HAP-1 (cell line): ENCODE measurements at places on chromosomes 6 and 20.

- no peak for DNase-seq
Observed at GRCh38 chr6:106180208-106180607, 94.1 kb downstream of the PRDM1 start.

DNA sequence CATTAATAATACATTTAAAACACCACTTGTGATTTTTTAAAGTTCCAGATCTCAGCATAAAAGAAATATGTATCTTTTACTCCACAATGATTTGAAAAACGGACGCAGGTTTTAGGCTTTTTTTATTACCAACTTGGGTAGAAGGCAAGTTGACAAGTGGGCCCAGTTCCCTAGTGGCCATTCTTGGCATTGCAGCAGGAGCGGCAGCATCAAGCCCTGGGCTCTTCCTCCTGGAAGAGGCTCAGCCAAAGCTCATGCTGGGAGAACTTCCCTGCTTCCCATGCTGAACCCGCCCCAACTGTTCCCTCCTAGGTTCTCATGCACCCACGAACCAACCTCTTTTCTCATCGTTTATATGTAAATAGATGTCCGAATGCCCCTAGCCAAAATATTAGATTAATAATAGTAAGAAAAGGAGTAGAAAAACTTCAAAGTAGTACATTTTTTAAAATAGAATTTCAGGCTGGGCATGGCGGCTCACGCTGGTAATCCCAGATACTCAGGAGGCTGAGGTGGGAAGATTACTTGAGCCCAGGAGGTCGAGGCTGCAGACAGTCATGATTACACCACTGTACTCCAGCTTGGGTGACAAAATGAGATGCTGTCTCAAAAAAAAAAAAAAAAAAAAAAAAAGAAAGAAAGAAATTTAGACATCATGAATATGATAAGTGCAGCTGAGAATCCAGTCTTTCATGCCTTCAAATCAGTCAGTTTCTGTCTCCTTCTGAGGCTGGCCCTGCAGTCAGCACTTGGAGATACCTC is 18.2 kb upstream of the MYB start:
- peak; percentile 89 for DNase-seq

DNA sequence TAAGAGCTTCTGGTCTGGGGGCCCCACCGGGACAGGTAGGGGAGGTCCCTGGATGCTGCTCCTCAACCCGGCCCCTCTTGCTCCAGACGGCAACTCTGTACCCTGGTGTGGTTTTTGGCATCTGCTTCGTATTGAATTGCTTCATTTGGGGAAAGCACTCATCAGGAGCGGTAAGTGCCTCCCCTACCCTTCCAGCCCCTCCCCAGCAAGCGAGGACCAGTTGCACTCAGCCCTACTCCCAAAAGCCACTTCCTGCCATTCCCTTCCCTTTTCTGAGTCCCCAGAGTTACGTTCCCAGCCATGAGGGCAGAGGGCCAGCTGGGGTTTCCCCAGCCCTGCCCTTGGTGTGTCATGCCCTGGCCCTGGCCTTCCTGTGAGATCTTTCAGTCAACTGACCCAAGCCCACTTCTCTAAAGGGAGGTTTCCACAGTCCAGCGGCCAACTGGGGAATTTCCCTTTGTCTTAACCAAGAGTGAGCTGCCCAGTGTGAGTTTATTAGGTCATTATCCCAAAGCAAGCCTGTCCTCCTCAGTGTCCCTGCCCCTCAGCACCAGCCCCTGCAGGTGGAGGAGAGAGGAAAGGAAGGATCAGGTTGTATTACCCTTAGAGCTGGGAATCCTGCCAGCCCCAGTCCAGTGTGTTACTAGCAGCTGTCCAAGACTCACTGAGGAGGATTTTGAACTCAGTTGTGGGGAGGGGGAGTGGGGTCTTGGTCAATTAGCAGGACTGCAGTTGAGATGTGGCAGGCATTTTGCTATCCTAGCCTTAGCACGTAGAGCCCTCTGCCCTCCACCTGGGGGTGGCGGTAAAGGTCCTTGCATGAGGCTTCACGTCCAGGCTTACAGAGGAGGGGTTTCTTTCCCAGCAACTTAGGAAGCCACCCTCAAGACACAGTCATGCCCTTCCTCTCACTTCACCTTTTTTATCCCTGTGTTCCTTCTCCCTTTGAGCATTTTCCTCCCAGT is 45.8 kb downstream of the TM9SF4 start:
- peak; percentile 48 for DNase-seq

GRCh38 chr6:166781331-166781730 is 154.3 kb upstream of the RPS6KA2 start:
- no peak for DNase-seq

GRCh38 chr6:90087106-90087833 is 193.0 kb downstream of the GJA10 start:
- no peak for DNase-seq

DNA sequence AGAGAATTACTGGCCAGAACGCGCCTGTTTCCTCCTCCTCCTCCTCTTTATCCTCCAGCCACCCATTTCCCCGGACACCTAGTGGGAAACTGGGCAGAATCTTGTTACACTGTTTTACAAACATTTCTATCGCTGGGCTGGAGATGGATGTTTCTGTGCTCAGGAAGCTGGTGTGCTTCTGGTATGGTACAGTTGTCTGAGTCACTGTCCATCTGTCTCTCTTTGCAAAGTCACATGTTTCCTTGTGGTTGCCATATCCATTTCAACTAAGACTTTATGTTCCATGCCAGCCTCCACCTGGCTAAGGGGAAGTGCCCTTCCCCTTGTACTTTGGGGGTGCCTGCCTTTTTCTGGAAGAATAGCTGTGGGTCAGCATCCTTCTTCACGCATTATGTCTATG is 52.9 kb upstream of the SLC22A16 start:
- no peak for DNase-seq

GRCh38 chr6:148578489-148578814 is 168.4 kb upstream of the UST start:
- no peak for DNase-seq

- DNase-seq, result no peak
Observed at GRCh38 chr6:28371706-28372451, 22.1 kb downstream of the ZKSCAN3 start.

DNA sequence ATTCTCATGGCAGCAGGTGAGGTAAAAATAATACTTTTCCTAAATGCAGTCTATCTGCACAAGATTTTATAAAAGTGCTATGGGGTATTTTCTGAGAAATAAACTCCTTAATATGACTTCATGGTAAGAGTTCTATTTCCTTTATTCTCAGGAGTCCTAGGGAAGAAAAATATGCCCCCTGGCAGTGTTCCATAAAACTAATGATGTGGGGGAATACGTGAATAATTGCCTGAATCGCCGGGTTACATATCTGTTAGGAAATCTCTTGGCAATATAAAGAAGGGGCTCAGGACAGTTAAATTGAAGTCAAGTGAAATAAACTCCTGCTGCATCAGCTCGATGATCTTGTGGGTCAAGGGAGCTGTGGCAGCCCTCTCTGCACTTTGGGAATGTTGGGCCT is 229.7 kb downstream of the MAFB start:
- DNase-seq, result no peak

DNA sequence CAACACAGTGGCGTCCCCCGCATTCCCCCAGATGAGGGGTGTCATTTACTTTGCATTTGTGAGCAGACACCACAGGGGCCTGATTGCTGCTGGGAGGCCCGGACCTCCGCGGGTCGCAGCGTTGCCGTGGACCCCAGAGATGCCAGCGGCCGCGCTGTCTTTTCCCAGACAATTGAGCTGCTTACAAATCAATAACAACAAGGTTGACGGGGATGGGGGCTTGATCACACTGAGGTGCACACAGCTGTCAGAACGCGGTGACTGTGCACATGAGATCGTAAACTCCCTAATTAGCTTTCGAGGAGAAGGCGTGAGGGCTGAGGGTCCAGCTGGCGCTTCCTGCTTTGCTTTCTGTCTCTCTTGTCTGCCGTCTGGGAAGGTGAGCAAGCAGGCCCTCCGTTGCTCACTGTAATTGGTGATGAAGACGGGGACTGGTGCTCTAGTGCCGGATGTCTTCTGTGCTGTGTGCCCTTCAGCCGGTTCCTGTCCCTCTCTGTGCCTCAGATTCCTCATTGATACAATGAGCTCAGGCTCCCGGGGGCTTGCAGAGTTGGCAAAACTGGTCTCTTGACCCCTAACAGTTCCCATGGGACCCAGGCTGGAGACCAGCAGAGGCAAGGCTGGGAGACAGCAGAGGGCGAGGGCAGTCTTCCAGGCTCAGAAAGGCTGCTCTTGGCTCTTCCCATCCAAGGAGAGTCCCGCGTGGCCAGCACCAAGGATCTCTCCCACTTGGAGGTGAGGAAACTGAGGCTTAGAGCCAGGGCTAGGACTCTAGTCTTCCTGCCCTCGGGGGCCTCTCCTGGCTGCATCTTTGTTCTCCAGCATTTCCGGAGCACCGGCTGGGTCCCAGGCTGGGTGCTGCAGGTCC is 126.0 kb upstream of the PMEPA1 start:
- no peak for DNase-seq

GRCh38 chr20:49993301-49993751 is 10.5 kb downstream of the SNAI1 start:
- DNase-seq, result no peak

GRCh38 chr20:52484438-52484837 is 292.9 kb upstream of the ZFP64 start:
- DNase-seq, result peak; percentile 57

DNA sequence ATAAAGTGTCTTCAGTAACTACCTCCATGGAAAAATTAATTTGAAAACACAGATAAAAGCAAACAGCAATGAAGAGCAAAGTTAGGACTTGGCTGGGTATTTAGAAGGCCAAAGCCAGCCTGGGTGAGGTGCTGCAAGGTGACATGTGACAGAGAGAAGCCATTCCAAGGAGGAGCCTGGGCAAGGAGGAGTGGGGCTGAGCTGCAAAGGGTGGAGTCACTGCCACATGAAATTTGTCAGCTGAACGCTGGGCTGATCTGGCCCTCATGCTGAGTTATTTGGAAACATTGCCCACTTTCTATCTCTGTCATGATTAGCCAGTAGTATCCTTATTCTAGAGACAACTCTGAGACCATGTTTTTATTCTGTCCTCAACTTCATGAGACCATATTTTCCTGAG is 76.3 kb downstream of the PERP start:
- DNase-seq, result no peak

DNA sequence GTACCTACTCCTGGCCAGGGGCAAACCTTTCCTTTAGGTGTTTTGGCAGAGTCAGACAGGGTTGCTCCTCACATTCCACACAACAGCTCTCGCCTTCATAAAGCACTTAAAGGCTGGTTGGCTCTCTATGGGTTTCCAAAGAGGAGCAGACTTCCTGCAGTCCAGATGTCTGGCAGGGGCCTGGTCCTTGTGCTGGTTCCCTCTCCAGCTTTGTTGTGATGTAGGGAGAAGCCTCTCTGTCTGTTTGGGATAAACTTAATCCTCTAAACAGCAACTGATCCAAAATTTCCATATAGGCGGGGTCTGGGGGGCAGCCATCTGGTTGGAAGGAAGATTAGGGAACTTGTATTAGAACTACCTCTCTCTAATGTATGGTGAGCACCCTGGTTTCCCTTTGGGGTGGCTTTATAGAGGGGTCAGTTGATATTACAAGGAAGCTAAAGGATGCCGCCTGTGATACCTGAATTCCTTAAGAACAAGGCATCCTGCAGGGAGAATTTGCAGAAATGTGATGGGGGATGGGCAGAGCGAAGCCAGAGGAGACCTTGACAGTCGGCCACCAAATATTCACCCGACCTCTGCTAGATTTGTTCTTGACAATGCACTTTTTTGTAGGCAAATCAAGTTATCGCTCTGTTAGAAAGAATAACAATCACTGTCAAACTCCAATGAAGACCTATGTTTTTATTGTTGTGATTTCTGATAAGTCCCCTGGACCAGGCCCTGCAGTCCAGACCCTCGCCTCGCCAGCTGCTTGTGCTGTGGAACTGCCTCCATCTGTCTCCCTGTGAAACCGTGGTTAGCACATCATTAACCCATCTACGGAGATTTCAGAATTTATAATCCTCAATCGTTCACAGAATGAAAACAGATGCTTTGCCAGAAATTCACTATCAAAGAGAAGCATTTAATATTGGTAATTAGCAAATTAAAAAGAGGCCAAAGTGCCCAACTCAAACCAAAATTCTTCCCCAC is 94.0 kb upstream of the RALGAPA2 start:
- DNase-seq, result no peak

GRCh38 chr6:43715056-43715788 is 27.6 kb upstream of the MRPS18A start:
- no peak for DNase-seq

DNA sequence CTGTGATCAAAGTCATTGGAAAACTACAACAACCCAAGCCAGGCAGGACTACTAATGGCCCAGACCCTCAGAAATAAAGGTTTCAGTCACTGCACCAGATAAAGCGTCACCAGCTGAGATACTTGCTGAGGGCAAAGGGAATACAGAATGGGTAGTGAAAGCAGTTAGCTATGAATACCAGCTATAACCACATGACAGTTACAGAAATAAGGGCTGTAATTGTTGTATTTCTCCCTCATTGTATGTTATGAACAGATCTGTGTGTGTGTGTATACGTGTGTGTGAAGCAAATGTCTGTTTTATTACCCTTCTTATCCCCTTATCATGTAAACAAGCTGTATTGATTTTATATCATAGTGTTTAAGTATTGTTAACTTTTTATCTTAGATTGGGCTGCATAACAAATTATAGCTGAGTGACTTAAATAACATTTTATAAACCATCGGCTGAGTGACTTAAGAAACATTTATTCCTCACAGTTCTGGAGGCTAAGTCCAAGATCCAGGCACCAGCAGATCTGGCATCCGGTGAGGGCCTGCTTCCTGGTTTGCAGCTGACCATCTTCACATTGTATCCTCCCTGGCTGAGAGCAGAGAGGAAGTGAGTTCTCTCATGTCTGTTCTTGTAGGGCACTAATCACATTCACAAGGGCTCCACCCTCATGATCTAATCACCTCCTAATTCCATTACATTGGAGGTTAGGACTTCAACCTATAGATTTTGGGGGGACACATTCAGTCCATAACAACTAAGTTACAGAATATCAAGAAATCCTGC is 46.0 kb upstream of the VSX1 start:
- no peak for DNase-seq

DNA sequence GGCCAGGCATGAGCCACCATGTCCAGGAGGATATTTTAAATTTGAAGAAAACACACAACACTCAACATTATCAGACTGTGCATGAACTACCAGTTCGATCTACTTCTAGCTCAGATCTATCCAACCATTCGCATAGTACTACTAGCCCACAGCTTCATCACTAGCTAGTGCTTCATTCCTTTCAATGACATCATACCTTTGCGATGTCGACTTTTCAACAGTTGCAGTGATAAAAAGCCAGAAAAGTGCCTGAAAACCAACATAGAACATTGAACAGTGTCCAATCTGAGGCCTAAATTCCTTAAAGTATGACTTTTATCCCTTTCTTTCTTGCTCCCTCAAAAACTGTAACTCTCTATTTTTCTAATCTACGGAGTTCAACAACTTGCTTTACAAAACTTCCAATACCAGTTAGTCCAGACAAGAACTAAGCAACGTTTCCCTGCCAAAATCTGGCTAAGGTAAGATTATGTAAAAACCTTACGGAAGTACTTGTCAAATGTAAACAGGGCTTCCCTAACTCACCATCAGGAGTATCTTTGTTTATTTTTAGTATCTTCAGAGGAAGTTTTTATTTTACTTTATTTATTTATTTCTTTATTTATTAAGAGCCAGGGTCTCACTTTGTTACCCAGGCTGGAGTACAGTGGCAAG is 434.0 kb upstream of the JARID2 start:
- DNase-seq, result no peak
